ENCODE measurements at places on chromosomes 16 and 17. TPM values are rescaled to one million over a fixed set of nuclear protein-coding genes. Genes with fewer than 3 reads are reported as not detected.

DNA sequence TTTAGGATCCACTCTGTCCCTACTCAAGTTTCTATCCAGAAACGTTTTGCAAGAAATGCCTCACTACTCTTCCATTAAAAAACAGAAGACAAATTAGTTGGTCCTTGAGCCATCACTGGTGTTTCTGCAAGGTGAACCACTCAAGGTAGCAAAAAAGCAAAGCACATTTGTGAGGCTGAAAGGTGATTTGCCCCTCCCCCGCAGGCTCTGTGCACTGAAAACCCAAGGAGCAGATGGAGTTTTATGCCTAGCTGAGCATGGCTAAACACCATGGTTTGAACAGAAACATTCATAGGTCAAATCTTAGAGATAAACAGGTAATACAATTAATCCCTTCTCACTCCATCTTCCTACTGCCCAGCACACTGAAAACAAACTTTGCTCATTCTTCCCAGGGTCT lies 538.2 kb upstream of the CDH5 start:
- H3K27ac ChIP-seq: no peak overlapping the region
- no peaks in the 10 kb centered on the region for H3K27me3 ChIP-seq
- no peaks in the 10 kb centered on the region for H3K4me1 ChIP-seq
- no peaks in the 10 kb centered on the region for H3K36me3 ChIP-seq
- DNase-seq: no peak
- no peak overlapping the region for H3K4me3 ChIP-seq

GRCh38 chr16:11896486-11897176 lies 19.1 kb downstream of the GSPT1 start:
- H3K27ac ChIP-seq: no peak overlapping the region
- no peaks in the 10 kb centered on the region for H3K4me1 ChIP-seq
- H3K27me3 ChIP-seq: no peaks in the 10 kb centered on the region
- H3K36me3 ChIP-seq: peaks cover 27% of the 10 kb centered on the region

- no peaks in the 10 kb centered on the region for H3K27me3 ChIP-seq
- no peak overlapping the region for H3K27ac ChIP-seq
- H3K36me3 ChIP-seq: no peaks in the 10 kb centered on the region
- H3K4me3 ChIP-seq: no peak overlapping the region
- no peak for DNase-seq
Measured at GRCh38 chr17:36123431-36123830, 19.8 kb downstream of the CCL4 start.

GRCh38 chr17:68700421-68700820 lies 99.3 kb upstream of the FAM20A start:
- H3K36me3 ChIP-seq: no peaks in the 10 kb centered on the region
- no peak overlapping the region for H3K27ac ChIP-seq
- H3K4me3 ChIP-seq: no peak overlapping the region
- DNase-seq: no peak

DNA sequence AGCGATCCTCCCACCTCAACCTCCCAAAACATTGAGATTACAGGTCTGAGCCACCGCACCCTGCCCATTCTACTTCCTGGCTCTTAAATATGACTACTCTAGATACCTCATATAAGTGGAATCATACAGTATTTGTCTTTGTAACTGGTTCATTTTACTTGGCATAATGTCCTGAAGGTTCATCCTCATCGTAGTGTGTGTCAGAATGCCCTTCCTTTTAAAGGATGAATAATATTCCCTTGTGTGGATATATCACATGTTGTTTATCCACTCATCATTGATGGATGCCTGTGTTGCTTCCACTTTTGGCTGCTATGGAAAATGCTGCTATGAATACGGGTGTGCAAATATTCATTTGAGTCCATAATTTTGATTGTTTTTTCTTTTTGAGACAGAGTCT lies 5.7 kb upstream of the CETP start:
- no peaks in the 10 kb centered on the region for H3K4me1 ChIP-seq
- H3K4me3 ChIP-seq: no peak overlapping the region
- H3K27ac ChIP-seq: no peak overlapping the region
- no peaks in the 10 kb centered on the region for H3K36me3 ChIP-seq
- no peaks in the 10 kb centered on the region for H3K27me3 ChIP-seq
- no peak for DNase-seq

DNA sequence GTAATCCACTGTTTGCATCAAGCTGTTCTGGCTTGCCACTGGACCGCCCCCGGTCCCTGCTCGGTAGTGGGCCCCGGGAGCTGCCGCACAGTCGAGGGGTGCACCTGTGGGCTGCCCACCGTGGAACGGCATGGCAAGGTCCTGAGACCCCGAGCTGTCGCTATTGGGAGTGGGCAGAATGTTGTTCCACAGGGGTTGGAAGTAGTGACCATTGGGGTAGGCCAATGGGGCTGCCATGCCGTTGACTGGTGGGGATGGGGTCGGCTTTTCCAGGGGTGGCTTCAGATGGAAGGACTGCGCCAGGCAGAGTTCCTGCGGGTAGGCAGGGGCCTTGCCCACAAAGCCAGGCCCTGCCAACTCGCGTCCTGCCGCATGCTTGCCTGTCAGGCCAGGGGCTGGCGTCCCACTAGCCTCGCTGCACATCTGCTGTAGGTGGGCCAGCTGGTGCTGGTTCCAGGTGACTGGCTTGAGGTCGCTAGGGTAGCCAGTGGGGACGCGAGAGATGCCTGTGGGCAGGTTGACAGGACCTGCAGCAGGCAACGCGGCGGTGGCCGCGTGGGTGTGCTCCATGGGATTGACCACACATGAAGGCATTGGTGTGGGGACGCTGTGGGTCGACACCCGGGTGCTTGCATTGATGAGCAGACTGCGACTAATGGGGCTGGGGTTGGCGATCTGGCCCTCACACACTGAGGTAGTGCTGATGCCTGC lies 14.8 kb downstream of the TRAF4 start:
- DNase-seq: no peak
- no peak overlapping the region for H3K27ac ChIP-seq
- no peaks in the 10 kb centered on the region for H3K4me1 ChIP-seq
- H3K4me3 ChIP-seq: no peak overlapping the region

DNA sequence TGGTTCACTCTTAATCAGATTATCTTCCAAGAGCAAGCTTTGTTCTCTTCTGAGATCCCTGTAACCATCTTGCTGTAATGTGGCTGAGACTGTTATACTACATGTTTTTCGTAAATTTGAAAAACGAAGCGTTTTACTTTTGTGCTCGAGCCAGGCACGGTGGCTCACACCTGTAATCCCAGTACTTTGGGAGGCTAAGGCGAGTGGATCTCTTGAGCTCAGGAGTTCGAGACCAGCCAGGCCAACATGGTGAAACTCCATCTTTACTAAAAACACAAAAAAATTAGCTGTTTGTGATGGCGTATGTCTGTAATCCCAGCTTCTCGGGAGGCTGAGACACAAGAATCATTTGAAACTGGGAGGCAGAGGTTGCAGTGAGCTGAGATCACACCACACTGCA lies 7.8 kb downstream of the CUEDC1 start:
- H3K27ac ChIP-seq: peak overlapping the region; percentile 70
- peak overlapping the region; percentile 40 for H3K4me3 ChIP-seq
- no peak for DNase-seq
- peaks cover 3% of the 10 kb centered on the region for H3K4me1 ChIP-seq
- H3K27me3 ChIP-seq: no peaks in the 10 kb centered on the region
- H3K36me3 ChIP-seq: no peaks in the 10 kb centered on the region

DNA sequence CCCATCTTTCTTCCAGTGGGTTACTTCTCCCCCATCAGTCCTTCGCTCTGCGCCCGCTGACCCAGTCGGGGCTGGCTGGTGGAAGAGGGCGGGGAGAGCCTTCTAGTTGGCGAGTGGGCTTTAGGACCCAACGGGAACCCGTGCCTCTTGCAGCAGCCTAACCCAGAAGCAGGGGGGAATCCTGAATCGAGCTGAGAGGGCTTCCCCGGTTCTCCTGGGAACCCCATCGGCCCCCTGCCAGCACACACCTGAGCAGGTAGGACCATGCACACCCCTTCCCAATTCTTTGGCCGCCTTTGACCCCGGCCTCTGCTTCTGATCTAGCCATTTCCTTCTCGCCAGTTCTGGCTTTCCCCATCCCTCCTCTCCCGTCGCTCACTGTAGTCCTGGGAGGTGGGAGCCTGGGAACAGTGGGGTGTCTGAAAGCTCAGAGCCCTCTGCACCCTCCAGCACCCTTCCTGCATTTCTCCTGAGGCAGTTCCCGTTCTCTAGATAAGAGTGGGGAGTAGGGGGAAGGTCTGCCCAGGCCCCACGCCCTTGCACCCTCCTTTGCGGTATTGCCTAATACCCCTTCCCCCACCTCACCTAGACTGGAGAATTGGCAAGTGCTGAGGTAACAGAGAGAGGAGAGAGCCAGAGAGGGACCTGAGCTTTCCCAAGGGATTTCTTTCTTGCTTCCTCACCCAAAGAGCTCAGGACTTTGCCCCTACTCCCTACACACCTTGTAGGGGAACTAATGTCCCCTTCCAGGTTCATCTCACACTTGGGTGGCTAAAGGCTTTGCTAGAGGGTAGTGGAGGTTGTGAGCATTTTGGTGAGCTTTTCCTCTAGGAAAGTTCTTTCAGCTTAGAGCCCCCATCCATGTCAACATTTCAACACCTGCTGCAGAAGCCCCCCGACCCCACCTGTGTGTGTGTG lies at the start of gene RARA:
RARA (plus strand) TSS at position 150 of the 918 bp plus-strand sequence. CDS start 22,039 bp downstream, outside the sequence.
- H3K36me3 ChIP-seq: no peaks in the 10 kb centered on the region
- H3K27ac ChIP-seq: peak within 1 kb of the TSS; percentile 13
- peaks cover 56% of the 10 kb centered on the region for H3K4me1 ChIP-seq
- DNase-seq: peak; percentile 71
- H3K4me3 ChIP-seq: peak within 1 kb of the TSS; percentile 21
- H3K27me3 ChIP-seq: no peaks in the 10 kb centered on the region

- peaks cover 52% of the 10 kb centered on the region for H3K4me1 ChIP-seq
- H3K36me3 ChIP-seq: no peaks in the 10 kb centered on the region
- H3K27me3 ChIP-seq: no peaks in the 10 kb centered on the region
- no peak for DNase-seq
Measured at GRCh38 chr17:3800362-3801271, at the start of gene ITGAE. ITGAE (minus strand) TSS chr17:3801188; CDS start chr17:3801144, 44 bp downstream.

- no peaks in the 10 kb centered on the region for H3K27me3 ChIP-seq
- no peak overlapping the region for H3K4me3 ChIP-seq
- H3K27ac ChIP-seq: no peak overlapping the region
Measured at GRCh38 chr16:63737633-63738032, 1384.2 kb downstream of the CDH11 start.

DNA sequence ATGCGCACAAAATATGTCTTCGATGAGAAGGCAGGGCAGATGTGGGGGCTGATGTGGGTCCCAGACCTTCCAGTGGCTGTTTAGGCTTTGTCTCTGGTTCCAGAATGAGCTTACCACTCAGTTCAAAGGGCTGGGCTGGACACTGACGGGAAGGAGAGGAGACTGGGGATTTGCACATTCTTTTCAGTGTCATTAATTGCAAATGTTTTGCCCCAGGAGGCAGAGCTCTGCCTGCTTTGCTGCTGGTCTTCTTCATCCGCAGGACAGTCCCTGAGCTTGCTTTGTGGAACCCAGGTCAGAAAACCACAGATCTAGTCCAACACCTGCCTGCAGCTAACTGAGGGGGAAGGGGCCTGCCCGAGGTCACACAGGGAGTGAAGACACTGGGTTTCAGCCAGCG lies 20.9 kb downstream of the KCNG4 start:
- H3K4me3 ChIP-seq: no peak overlapping the region
- H3K4me1 ChIP-seq: no peaks in the 10 kb centered on the region
- no peak overlapping the region for H3K27ac ChIP-seq
- H3K27me3 ChIP-seq: no peaks in the 10 kb centered on the region
- no peaks in the 10 kb centered on the region for H3K36me3 ChIP-seq

- H3K4me3 ChIP-seq: no peak overlapping the region
- no peak for DNase-seq
- no peak overlapping the region for H3K27ac ChIP-seq
Measured at GRCh38 chr16:87420026-87421002, 28.2 kb downstream of the MAP1LC3B start.

- H3K27ac ChIP-seq: no peak overlapping the region
- DNase-seq: peak; percentile 53
- H3K4me3 ChIP-seq: no peak overlapping the region
- no peaks in the 10 kb centered on the region for H3K36me3 ChIP-seq
Measured at GRCh38 chr17:38608648-38609047, 2.9 kb upstream of the SRCIN1 start.

DNA sequence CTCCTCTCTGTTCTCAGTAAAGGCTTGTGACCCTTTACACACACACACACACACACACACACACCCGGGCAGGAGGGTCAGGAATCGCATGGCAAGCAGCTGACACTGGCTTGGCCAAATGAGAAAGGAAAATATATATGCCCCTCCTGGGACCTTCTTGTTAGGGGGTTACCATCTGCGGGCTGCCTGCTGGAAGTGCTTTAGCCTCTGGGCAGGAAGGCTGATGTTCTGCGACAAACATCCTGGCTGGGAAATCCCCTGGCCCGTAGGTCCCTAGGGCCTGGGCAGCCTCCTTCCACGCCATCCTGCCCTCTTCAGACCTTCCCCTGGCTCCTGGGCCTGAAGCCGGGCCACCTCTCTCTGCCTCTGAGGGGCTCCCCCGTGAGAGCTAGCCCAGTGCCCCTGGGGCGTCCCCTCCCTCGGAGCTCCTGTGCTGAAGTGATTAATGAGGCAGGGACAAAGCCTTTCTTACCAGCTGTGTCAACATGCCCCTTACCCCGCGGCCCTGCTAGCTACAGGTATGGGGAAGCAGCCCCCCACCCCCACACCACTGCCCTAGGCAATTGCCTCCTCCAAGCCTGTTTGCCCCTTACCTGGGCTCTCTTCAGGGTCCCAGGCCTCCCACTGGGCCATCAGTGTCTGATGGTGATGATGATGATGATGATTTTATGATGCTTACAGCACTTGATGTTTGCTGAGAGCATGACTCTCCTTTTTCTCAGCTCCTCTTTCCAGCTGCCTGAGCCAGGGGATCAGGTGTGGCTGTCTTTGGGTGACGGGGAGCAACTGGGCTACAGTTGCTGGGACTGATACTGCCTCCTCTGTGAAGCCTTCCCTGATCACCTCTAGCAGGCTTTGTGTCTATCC lies 32.8 kb upstream of the ETV4 start:
- no peak for DNase-seq
- no peaks in the 10 kb centered on the region for H3K36me3 ChIP-seq
- H3K27me3 ChIP-seq: no peaks in the 10 kb centered on the region
- H3K4me3 ChIP-seq: no peak overlapping the region
- H3K4me1 ChIP-seq: no peaks in the 10 kb centered on the region
- no peak overlapping the region for H3K27ac ChIP-seq

- no peaks in the 10 kb centered on the region for H3K36me3 ChIP-seq
- no peak for DNase-seq
- H3K4me3 ChIP-seq: no peak overlapping the region
- no peaks in the 10 kb centered on the region for H3K4me1 ChIP-seq
- no peak overlapping the region for H3K27ac ChIP-seq
Measured at GRCh38 chr17:54992797-54993639, 24.5 kb downstream of the STXBP4 start.

GRCh38 chr17:57892820-57893595 lies 43.2 kb upstream of the MRPS23 start:
- H3K4me3 ChIP-seq: peak overlapping the region; percentile 28
- no peaks in the 10 kb centered on the region for H3K27me3 ChIP-seq
- peak overlapping the region; percentile 80 for H3K27ac ChIP-seq
- DNase-seq: peak; percentile 93
- no peaks in the 10 kb centered on the region for H3K36me3 ChIP-seq

The PRR35 gene
- not detected for total RNA-seq

The CFAP52 gene
- total RNA-seq: not detected

The COG1 gene
- 18.0 TPM for total RNA-seq

The C1QTNF8 gene
- total RNA-seq: not detected

The CDH13 gene
- total RNA-seq: 1.0 TPM

The ZFP3 gene
- 0.81 TPM for total RNA-seq

The PABPN1L gene
- not detected for total RNA-seq

The TEDC2 gene
- total RNA-seq: 0.66 TPM

All from right lobe of liver (tissue), 6 donors.